Thyroid gland (tissue), 4 donors: ENCODE measurements at places on chromosomes 5 and 9.

- DNase-seq = no peak
These were observed 21.1 kb downstream of the CLPTM1L start for GRCh38 chr5:1323803-1324173.

GRCh38 chr9:101387871-101388506 is 3.2 kb upstream of the BAAT start:
- DNase-seq = no peak

GRCh38 chr9:123562844-123563346 is 206.9 kb downstream of the CRB2 start:
- peak; percentile 86 for DNase-seq

DNA sequence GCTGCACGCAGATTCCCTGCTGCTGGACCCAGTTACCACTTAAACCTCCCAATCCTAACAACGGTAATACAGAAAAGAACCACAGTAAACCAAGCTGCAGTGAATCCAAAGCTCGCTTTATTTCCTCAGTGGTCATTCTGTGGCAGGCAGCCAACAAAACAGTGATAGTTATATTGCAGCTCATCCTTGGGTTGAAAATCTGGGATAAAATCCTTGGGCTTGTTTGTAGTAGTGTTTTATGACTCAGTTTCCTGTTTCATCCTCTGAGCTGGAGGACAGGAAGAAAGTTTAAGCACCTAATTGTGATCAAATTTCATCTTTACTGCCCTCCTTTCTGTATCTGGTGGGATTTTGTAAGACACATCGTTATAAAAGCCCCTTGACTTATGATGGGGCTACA is 31.4 kb downstream of the HMGCR start:
- DNase-seq = no peak

GRCh38 chr5:168156170-168156569 is 135.3 kb upstream of the WWC1 start:
- DNase-seq = no peak

DNA sequence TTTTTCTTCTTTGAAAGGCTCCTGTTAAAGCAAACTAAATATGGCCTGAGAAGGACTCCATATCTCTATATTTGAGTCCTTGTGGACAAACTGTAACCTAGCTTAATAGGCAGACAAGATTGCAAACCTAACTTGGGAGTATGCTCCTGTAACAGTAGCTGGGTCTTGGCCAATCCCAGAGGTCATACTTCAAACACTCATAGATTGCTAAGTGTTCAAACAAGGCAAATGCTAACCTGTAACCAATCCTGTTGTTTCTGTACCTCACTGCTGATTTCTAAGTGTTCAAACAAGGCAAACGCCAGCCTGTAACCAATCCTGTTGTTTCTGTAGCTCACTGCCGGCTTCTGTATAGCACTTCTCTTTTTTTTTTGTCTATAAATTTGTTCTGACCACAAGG is 50.6 kb upstream of the CLK4 start:
- no peak for DNase-seq

DNA sequence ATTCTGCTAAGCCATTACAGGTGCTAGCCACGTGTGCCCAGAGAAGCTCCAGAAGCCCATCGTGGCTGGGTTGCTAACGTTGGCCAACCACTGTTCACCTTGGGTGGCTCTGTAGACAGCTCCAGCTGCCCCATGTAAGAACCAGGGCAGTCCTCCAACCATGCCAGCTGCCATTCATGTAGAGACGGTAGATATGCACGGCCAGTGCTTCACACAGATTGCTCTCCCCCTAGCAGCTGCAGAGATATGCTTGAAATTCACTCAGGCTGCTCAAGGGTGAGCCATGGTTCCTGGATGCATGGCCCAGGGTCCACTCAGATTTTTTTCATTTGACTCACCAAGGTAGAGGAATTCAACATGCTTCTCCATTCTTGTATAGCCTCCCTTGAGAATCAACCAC is 31.0 kb downstream of the GADD45G start:
- no peak for DNase-seq

GRCh38 chr5:42924226-42924625 is 112.5 kb upstream of the SELENOP start:
- no peak for DNase-seq

- DNase-seq = no peak
These were observed 389.1 kb downstream of the GADD45G start for GRCh38 chr9:89993678-89994630.

GRCh38 chr9:92404042-92404836 is at the start of gene OGN:
Gene OGN, minus strand, starts transcription at chr9:92404578. Its CDS starts 1,171 bp downstream, at chr9:92403407.
- no peak for DNase-seq

DNA sequence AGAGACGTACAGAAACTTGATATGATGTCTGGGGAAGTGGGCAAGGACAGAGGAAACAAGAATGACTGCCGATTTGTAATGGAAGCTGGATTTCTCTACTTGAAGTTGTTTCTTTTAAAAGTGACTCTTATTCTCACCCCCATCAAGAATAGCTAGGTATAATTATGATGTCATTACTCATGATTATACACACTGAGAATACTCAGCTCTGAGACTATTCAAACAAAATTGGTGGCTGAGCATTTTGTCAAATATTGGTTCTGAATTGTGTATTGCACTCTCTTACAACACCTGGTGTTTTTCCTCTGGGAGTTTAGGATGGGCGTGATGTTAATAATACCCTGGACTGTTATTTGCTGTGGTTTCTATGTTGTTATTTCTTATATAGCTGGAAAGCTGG is 46.3 kb downstream of the MAST4 start:
- no peak for DNase-seq

GRCh38 chr9:16197578-16198370 is 644.9 kb downstream of the CCDC171 start:
- DNase-seq = peak; percentile 73

- DNase-seq = no peak
These were observed 273.1 kb downstream of the GABRB2 start for GRCh38 chr5:161273410-161273809.

DNA sequence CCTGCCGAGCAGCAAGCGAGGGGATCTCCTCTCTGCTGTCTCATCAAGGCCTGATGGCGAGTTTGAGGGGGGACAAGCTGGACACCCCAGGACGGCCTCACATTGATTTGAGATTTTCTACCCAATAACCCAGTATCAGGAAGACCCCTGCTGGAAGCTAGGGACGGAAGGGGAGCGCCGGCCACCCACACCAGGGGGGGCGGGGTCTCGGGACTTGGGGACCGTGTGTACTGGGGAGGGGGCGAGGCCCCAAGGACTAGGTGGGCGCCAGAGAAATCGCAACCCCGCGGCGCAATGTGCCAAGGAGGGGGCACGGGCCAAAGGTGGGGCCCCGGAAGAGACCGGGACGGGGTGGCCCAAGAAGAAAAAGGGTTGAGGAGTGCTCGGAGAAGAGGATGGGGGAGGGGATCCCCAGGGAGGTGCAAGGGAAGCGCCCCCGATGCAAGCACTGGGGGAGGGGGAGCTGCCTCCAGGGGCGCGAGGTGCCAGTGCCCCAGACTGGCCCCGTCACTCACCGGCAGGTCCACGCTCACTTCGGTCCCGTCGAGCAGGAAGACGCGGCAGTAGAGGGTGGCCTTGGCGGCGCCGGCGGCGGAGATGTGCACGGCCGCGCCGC is 1.1 kb downstream of the EPB41L4B start:
- DNase-seq = peak; percentile 59

DNA sequence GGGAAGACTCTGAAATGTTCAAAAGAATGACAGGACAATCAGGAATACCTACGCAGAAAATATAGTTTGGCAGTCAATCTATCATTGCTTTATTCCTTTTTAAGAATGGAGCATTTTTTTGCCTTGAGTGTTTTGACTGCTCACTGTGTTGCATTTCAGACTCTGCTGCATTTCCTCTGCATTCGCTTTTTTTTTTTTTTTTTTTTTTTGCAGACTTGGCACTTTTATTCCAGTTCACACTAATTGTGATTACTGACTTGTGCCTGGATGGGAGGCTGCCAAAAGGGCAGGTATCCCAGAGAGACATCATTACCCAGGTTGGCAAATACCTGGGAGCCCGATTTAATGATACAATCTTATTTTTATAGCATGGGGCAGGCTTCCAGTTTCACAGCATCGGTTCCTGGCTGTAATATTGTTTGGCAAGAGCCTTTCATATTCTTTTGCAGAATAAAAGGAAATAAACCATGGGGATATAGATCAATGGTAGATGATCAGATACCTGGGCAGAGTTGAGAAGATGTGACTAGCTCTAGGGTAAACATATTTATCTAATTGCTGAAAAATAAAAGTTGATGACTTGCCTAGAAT is 1132.6 kb downstream of the MAT2B start:
- DNase-seq = no peak

- peak; percentile 91 for DNase-seq
These were observed 17.5 kb downstream of the PTTG1 start for GRCh38 chr5:160439205-160439600.

DNA sequence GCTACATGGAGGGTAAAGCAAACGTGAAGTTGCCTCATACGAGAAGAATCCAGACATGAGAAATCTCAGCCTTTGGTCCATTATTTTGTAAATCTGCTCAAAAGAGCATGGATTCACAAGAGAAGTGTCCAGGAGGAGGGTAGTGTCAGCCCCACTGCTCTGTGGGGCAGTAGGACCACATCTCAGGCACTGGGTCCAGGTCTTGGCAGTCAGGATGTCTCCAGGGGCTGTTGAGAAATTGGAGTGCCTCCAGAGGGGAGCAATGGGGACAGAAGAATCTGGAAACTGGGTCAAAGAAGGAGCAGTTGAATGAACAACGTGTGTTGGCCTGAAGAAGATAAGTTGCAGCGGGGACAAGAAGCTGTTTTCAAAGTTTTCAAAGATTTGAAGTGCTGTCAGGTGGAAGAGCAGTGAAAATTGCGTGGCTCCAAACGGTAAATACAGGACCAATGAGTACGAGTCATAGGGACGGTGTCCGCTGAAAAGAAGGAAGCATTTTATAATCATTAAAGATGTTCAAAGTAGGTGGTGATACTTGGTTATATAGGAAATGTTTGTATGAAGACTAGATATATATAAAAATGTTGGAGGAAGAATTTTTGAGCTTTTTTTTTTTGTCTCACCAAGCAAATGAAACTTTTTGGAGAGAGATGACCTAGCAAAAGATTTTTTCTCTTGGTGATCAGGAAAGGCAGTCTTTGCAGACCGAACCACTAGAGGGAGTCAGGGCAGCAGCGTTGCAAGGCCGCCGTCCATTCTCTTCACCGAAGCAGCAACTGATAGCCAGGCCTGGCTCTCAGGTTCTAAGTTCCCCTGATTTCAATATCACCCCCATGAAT is 57.1 kb upstream of the ZBED3 start:
- DNase-seq = peak; percentile 84

DNA sequence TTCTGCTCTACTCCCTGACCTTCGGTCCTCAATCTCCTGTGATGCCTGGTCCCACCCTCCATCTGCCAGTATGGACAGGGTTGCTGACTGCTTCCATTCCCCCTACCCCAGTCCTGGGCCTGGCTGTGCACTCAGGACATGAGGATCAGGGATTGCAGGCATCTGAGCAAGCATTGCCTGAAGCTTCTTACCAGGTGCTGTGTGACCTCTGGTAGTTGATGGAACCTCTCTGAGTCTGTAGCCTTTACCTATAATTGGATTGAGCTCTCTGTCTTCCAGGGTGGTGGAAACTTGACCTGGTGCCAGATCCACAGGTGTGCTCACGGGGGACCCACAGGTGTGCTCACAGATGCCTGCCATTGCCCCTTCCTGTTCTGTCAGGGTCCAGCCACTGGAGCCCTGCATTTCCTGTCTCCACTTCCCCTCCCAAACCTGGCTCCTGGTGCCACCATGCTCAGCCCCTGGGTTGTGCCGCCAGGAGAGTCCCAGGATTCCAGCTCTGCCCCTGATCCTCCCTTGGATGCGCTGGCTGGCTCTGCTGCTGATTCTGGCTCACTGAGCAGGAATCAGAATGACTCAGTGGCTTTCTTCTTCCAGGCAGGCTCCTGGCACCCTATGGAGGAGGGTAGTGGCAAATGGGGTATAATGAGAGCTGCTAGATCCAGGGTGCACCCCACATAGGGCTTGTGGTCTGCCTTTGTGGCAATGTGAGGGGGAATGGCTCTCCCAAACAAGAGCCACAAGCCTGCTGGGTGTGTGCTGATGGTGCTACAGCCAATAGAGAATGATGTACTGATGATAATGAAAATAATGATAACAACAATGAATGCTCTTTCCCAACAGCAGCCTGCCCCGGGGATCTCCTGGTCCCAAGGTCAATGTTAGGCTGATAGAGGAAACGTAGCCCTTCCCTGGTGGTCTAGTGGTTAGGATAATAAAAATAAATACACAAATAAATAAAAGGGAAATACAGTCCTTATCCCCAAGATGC is 35.2 kb upstream of the PSD2 start:
- DNase-seq = no peak

GRCh38 chr9:128159522-128159783 is 612 bp upstream of the BBLN start:
- DNase-seq = no peak
